GM12892 (cell line): ENCODE measurements at places on chromosomes 3 and 15.

DNA sequence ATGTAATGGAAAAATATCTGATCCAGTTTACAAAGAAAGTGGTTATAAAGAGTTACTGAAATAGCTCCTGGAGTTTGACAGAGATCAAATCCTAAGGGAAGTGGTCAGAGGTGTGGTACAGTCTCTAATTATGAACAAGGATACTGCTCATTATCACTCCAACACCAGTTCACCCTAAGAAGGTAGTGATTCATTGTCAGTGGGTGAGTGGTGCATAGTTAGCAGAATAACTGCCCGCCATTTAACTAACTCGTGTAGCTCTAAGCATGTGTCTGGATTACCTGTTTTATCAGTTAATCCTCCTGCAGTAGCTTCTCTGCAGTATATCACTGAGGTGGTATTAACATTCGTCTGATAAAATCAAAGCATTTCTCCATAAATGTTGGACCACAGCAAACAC, 700.1 kb downstream of the NLGN1 start:
- no peak for DNase-seq

DNA sequence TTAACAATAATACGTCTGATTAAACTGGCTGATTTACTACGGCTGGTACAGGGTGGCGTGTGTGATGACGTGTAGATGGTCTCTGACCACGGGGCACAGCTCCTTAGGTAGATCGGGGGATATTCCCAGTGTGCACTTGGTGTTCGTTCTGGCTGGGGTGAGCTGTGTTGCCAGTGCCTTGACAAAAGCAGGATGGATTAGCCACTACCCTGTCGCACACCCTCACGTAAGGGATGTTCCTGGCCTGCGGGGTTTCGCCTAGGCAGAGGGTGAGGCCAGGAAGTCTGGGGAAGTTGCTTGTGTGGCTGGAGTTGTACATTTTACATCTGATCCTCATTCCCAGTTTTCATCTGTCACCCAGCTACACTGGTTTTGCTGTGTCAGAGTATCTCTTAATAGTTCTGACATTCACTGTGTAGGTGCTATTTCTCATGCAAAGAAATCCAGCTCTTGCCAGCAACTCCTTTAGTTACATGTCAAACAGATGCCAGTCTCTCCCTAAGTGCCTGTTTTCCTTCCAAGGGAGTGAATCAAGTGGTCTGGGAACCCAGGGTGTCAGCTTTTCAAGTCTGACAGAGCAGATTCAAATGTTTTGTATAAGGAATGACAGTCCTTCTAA, 66.1 kb upstream of the CCR4 start:
- no peak for DNase-seq

- no peak for DNase-seq
Measured at GRCh38 chr15:77684341-77685081, 51.8 kb upstream of the LINGO1 start.

GRCh38 chr15:52427804-52428203, 100.9 kb downstream of the MYO5A start:
- DNase-seq = no peak

DNA sequence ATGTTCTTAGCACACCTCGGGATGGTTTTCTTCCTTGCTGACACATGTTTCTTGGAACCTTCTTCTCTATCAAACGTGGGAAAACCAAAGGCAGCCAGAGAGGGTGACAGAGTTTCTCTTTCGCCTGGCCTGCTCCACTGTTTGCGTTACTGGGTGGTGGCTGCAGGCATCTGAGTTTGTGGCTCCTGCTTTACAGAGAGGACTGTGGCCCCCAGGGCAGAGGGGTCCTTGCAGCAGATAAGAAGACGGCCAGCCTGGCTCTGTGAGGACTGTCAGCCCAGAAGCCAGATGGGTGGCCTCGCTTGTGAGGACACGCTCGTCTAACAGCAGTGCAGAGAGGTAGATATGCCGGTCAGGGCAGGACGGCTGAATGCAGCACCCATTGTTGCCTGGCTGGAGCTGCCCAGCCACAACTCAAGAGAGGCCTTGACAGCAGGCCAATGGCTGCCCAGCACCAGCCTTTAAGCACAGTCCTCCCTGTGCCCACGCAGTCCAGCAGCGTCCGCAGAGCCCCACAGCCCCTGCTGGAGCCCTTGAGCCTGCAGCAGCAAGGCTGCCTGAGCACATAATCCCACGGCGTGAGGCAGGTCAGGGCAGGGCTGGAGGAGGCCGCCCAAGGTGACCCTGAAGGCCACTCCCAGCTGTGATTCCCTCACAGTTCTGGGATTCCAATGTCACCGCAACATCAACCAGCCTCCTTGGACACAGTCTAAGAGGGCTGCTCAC, 15.0 kb upstream of the SPTBN5 start:
- DNase-seq = no peak

- DNase-seq = no peak
Measured at GRCh38 chr15:59294574-59295260, 78.0 kb downstream of the MYO1E start.

- no peak for DNase-seq
Measured at GRCh38 chr3:43855674-43856299, 165.0 kb downstream of the ABHD5 start.

- DNase-seq = no peak
Measured at GRCh38 chr3:41920406-41920965, 41.4 kb downstream of the ULK4 start.

- DNase-seq = no peak
Measured at GRCh38 chr15:32908872-32909271, 191.1 kb downstream of the GREM1 start.

DNA sequence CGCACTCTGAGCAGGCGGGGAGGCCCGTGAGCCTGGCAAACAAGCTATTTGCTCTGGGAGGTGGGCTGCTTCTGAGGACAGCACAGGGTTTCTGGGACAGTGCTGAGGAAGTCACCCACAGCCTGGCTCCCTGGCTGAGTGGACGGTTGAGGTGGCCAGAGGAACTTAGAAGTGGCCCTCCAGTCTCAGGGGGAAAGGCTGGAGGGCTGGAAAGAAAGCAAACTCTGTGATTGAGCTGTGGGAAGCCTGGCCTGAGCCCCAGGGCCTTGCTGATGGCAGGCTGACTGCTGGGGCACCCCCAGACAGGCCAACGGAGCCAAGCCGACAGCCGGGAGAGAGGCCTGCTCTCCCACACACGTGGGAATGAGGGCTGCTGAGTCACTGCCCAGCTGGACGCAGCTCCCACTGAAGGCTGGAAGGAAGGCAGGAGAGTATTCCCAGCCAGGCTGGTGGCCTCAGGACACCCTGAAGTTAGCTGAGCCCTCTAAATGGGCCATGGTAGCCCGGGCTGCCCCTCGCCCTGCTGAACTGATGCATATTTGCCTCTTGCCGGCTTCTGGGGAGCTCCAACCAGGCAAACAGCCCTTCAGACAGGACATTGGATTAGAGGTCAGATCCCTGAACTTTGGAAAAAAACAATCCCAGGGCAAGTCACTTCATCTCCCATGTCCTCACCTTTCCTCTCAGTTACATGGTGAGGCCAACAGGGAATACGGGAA, 98.0 kb upstream of the TLE3 start:
- no peak for DNase-seq

GRCh38 chr15:26670116-26670515, 102.8 kb downstream of the GABRB3 start:
- DNase-seq = no peak

- no peak for DNase-seq
Measured at GRCh38 chr15:98580572-98580971, 67.8 kb upstream of the IGF1R start.

DNA sequence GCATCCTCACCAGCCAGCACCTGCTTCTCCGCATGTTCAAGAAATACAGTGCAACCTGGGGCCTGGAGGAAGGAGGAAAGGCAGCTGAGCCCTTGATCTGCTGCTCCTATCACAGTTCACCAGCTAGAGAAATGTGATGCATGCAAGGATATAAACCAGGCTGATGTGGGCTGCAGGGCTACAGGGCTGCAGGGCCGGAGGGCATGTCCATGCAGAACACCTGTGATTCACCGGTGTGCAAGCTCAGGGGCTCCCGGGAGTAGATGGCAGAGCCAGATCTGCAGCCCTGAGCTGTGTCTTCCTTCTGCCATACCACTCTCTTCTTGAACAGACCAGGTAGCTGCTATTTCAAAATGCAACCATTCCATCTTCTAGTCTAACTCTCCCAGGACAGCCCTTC, 84.9 kb downstream of the HMG20A start:
- no peak for DNase-seq

GRCh38 chr3:113450911-113451310, 9.6 kb upstream of the CFAP44 start:
- no peak for DNase-seq

DNA sequence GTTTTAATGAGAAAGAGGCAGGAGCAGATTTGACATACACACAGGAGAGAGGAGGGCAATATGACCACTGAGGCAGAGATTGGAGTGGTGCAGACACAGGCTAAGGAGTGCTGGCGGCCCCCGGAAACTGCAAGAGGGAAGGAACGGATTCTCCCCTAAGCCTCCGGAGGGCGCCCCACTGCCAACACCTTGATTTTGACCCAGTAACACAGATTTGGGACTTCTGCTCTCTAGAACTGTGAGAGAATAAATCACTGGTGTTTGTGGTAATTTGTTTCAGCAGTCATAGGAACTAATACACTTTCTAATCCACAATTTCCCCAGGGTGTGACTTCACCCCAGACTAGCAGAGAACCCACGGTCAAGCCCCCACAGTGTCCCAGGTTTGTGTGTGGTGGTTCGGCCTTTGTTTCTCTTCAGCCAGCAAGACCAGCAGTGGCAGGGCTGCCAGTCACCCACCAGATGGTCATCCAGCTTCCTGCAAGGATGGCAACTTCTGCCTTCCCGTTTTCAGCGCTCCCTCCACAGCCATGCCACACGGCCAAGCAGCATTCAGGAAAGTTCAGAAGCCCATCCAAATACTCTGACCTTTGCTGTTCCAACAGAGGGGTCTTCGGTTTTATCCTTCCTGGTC, 23.6 kb upstream of the TSPAN3 start:
- DNase-seq = no peak

- no peak for DNase-seq
Measured at GRCh38 chr3:111333642-111334041, 208.4 kb upstream of the CD96 start.

DNA sequence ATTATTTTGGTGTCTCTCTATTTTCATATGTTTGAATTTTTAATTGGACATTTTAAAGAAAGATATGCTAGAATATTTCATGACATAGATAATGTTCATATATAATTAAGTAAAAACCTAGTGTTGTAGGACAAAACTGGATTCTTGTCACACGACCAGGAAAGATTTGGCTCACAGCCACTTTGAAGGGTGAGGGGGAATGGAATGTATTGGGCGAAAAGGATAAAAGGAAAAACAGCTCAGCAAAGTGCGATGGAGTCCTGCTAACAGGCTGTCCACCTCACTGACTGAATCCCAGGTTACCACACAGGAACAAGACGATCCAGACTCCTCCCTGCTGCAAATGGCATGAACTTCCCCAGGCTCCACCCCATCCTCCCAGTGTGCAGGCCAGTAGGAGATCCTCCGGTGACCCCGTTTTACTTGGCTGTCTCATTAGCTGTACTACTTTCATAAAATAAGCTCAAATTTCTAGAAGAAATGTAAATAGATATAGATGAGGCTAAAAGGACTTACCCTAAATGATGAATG, 186.2 kb downstream of the CD47 start:
- DNase-seq = no peak

DNA sequence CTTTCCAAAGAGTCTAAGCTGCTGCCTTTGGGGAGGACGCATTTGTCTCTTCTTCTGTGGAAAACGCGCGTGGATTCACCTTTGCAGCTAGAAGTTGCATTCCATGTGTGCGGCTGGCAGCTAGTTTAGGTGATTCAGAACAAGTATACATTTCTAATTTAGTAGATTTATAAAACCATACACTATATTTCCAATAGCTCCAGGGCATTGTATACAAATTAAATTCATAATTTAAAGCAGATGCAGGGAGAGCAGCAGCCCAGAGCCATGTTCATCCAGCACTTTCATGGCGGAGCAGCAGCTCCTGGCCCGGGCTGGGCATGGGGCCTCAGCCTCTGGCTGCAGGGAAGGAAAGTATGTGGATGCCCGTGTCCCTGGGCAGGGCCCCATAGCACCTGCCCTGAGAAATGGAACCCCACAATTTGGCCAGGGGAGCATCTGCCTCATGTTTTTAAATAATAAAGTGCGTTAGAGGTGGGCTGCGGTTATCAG, 42.8 kb upstream of the SEC22A start:
- no peak for DNase-seq

GRCh38 chr3:190526787-190527762, 13.2 kb downstream of the IL1RAP start:
- no peak for DNase-seq

GRCh38 chr3:39196671-39197356, 4.4 kb upstream of the XIRP1 start:
- no peak for DNase-seq

GRCh38 chr3:124926426-124927101, 8.0 kb downstream of the MUC13 start:
- DNase-seq = no peak

DNA sequence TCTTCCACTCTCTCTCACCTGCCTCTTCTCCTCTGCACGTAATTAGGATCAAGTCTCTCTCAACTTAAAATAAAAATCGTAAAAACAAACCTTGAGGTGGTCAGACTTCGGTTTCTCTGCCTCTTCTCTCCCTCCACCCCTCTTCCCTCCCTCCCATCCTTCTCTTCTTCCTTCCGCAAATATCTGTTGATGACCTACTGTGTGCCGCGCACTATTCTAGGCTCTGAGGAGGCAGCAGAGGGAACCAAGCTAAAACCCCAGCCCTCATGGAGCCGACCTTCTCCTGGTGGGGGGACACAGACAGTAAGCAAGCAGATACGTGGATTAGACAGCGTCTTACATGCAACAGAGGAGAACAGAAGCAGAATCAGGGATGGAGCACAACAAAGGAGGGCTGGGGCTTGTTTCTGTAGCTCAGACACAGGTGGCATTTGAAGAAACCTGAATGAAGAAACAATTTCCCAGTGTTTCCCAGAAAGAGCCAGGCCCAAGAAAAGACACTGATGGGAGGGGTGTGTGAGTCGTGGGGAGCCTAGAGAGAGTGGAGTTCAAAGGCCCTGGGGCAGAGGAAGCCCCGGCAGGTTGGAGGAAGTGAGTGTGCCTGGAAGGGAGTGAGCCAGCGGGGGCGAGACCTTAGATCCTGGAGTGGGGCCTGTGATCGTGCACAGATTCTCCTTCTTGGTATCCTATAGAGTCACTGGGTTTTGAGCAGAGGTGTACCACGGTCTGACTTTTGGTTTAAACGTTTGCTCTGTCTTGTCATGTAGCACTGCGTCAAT, 80.5 kb downstream of the TOP2B start:
- DNase-seq = no peak

DNA sequence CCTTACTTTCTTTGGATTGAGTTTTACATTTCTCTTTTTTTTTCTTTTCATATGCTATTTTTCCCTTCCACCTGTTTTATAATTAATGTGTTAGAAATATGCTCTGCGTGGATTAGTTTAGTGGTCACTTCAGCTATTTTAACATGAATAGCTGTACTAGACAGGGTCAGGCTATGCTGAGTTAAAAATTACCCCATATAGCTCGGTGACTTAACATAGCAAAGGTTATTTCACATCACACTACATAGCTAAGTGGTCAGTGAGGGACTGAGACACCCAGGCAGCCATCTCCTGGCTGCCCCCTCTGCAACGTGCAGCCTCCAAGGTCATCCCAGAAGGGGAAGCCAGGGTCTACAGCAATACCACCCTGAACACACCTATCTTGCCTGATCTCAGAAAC, 46.9 kb upstream of the KIF23 start:
- no peak for DNase-seq
